ENCODE measurements at places on chromosomes 13 and 19.

GRCh38 chr13:77291774-77292173, 35.1 kb downstream of the MYCBP2 start:
- no peak for DNase-seq

GRCh38 chr19:45153339-45154063, 7.3 kb downstream of the NKPD1 start:
- DNase-seq = no peak

DNA sequence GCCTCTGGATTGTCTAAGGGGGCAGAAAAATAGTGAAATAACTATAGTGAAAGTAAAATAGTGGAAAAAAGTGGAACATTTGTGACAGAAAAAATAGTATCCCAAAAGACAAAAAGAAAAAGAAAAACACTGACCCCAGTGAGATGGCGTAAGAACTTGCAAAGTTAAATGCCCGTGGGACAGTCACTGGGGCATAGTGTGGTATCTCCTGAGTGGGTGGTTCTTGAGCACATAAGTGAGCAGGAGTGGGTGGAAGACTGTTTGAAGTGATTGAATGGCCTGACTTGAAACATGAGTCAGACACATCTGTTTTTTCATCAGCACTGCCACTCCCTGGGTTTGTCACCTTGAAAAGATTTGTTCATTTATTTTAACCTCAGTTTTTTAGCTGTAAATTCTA, 2.5 kb downstream of the ZNF430 start:
- DNase-seq = no peak

DNA sequence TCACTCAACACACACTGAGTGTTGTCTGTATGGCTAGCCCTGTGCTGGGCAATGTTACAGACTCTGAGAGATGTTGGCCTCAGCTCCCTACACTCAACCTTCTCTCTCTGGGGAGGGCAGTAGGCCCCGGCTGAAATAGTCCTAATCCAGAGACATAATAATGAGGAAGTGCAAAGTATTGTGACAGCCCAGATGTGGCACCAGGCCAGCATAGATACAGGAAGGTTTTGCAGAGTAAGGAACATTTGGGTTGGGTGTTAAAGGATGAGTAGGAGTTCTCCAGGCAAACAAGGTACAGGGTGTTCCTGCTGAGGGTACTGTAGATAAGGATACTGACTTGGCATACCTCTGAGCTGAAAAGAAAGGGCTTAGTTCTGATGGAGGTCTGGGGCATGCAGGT, 2.4 kb downstream of the LIN7B start:
- DNase-seq = no peak

- DNase-seq = no peak
Measured at GRCh38 chr19:48636859-48637448, at the start of gene DBP. DBP (minus strand) TSS chr19:48637379; CDS start chr19:48636994, 385 bp downstream.

- peak; percentile 59 for DNase-seq
Measured at GRCh38 chr13:39777527-39778061, 122.1 kb downstream of the COG6 start.

- DNase-seq = peak; percentile 61
Measured at GRCh38 chr13:59425211-59425741, 738.5 kb downstream of the DIAPH3 start.

GRCh38 chr13:84029396-84029795, 147.1 kb upstream of the SLITRK1 start:
- DNase-seq = no peak

GRCh38 chr19:3620145-3620816, 6.3 kb downstream of the CACTIN start:
- no peak for DNase-seq

DNA sequence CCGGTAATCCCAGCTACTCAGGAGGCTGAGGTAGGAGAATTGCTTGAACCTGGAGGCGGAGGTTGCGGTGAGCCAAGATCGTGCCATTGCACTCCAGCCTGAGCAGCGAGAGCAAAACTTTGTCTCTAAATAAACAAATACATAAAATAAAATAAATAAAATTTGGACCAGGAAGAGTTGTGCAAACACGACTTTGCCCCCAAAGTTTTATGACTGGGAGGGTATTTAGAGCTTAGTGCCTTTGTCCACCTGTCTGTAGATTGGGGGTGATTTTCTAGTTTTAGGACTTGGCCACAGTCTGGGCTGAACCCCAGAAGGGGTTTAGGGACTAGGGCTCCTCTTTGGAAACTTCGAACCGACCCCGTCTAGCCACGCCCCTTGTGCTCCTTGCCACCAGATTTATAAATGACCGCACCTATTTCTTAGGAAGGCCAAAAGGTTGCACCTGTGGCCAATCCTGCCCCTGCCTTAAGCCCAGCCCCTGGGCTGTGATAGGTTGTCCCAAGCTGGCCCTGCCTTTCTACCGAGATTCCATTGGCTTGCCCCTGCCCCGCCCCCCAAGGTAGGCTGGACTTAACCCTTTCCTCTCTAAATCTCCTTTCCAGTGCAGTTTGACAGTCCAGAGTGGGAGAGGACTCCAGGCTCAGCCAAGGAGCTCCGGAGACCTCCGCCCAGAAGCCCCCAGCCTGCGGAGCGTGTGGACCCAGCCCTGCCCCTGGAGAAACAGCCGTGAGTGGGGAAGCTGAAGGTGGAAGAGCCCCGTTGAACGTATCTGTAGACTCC, 5.3 kb downstream of the SHD start:
- DNase-seq = no peak

GRCh38 chr13:33229446-33230177, 55.9 kb downstream of the STARD13 start:
- DNase-seq = no peak

DNA sequence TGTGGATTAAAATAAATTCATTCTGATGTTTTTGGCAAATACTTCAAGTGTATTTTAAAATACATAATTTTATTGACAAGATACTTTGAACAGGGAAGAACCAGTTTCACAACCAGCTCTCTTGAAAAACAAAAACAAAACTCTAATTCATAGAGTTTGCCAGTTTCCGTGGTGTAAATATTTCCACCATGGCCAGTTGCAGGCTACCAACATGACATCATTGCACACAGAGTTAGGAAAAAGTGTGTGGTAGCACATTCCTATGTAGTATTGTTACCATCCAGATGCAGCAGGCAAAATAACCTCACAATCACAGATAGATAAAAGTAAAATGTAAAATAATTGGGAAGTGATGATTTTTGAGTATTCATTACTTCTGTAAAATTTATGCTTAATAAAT, 7.7 kb upstream of the RNF113B start:
- DNase-seq = no peak

DNA sequence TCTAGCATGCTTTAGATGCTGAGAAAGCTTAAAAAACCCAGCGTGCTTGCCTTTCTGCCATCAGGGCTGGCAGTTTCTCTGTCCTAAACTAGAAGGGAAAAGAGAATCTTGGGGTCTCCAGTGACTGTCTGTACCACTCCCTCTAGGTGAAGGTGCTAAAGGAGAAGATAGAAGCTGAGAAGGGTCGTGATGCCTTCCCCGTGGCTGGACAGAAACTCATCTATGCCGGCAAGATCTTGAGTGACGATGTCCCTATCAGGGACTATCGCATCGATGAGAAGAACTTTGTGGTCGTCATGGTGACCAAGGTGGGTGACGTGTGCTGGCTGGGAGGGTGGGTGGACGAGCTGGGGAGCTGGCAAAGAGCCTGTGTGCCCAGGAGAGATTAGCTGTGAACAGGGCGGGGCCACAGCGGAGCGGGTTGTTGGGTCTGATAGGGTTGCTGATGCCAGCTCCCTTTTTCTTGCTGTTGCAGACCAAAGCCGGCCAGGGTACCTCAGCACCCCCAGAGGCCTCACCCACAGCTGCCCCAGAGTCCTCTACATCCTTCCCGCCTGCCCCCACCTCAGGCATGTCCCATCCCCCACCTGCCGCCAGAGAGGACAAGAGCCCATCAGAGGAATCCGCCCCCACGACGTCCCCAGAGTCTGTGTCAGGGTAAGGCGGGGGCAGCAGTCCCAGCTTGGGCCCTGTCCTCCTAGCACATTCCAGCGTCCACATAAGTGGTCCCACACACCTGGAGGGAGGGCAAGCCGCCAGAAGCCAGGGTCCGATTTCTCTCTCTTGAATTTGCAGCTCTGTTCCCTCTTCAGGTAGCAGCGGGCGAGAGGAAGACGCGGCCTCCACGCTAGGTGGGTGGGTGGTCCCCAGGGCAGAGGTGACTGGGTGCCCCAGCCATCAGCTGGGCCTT, 2.3 kb downstream of the RAD23A start:
- no peak for DNase-seq

- DNase-seq = no peak
Measured at GRCh38 chr13:41137951-41138350, 5.3 kb upstream of the KBTBD6 start.

DNA sequence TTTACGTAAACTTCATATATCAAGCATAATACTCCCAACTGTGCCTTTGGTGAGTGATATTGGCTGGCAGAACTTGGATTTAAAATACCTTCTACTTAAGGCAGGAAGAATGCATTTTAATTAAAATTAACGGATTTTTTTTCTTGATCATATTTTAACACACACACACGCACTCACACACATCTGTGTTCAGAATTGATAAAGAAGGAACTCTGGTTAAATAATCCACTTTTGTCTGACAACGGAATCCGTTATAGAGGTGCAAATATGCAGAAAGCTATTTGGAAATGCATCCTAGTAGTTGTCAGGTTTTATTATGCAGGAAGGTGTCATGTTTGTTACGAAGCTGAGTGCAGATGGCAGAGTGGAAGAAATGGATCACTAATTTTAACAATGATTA, 105.5 kb upstream of the ZNF536 start:
- no peak for DNase-seq

GRCh38 chr19:18496167-18496979, 25.5 kb downstream of the ELL start:
- DNase-seq = no peak

GRCh38 chr13:25190256-25190655, 18.2 kb upstream of the AMER2 start:
- DNase-seq = no peak

- no peak for DNase-seq
Measured at GRCh38 chr19:750640-751423, at the start of gene MISP. MISP (plus strand) TSS chr19:751112; CDS start chr19:756947, 5,835 bp downstream.

GRCh38 chr13:36571444-36571843, 102.4 kb upstream of the SERTM1 start:
- no peak for DNase-seq

DNA sequence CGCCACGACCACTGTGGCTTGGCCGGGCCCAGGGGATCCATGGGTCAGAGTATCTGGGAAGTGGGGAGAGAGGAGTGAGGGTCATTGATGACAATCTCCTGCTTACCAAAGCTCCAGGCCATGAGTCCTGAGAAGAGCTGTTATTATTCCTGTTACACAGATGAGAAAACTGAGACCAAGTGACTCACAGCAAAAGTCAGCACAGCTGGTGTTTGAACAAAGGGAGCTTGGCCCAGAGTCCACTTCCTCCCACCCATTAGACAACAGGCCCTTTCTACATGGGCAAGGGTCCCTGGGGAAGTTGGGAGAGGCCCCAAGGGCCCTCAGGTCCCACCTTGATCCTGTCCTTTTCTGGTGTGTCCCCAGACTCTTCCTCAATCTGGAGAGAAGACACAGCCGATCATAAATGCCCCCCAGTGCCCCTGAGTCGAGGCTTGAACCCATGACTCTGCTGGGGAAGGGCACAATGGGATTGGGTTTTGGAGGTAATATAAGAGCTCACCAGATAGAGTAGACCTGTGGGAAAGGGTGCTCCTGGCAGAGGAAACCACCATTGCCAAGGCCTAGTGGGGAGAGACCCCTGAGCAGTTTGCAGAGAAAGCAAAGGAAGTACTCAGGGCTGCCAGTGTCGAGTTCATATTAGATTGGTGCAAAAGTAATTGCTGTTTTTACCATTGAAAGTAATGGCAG, 6.8 kb downstream of the FUT6 start:
- no peak for DNase-seq

GRCh38 chr13:23140492-23140891, 40.3 kb upstream of the SGCG start:
- no peak for DNase-seq

- no peak for DNase-seq
Measured at GRCh38 chr19:21474671-21475181, 30.7 kb upstream of the ZNF429 start.

- DNase-seq = peak; percentile 81
Measured at GRCh38 chr19:44093931-44094765, at the start of gene ZNF224. ZNF224 (plus strand) TSS chr19:44094361; CDS start chr19:44097874, 3,513 bp downstream.

All from fibroblast of skin of left biceps (primary cell).